ENCODE measurements at places on chromosomes 2 and 18.

DNA sequence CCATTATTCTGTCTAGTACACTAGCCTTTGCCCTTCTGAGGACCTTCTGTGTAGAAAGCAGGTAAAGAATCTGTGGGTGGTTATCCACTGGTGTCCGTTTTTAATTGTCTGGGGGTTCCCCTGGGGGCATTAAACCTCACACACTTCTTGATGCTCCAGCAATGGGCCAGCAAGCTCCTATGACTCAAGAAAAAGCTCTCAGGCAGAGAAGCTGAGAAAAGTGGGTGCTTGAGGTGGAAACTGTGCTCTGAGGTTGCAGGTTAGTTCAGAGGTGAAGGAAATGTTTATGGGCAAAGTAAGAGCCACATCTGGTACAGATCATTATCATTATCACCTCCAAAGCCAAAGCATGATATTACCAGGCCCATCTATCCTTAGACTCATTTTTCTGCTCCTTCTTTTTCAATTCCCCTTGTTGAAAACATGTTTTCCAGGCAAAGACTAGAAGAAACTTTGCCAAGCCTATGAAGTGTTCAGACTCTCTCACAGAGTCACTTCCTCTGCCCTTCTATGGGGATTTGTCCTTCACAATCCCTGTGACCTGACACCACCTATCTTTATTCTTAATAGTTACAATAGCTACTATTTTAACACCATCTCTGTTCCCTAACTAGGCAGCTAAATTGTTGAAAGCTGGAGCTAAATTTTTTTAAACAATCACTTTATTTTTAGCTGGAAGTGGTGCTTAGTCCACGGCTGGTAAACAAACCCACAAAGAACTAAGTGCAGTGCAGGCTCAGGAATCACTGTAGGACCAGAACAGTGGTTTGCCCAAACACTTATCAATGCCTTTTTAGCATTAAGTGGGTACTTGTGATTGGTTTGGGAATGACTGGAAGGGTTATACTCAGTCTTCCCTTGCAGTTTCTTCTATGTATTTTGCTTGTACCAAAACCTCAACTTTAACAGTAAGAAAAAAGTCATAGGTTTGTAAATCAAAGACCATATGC lies 512.8 kb upstream of the POU3F3 start:
- DNase-seq: no peak

DNA sequence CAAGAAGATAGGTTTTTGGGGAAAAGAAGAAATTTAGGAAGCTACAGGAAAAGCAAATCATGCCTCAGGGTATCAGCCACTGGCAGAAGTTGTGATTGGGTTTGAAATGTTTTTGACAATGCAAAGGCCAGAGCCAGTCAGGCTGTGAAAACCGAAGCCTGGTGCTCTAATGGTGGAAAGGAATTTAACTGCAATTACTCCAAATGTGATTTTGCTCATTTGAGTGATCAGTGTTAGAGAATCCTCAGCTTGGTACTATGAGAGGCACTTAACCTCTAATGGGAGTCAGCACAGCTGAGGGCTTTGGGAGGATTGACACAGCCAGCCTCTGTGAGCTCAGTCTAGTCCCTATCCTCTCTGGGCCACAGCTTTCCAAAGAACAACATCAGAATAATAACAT lies 176.5 kb downstream of the LRRTM1 start:
- DNase-seq: no peak

DNA sequence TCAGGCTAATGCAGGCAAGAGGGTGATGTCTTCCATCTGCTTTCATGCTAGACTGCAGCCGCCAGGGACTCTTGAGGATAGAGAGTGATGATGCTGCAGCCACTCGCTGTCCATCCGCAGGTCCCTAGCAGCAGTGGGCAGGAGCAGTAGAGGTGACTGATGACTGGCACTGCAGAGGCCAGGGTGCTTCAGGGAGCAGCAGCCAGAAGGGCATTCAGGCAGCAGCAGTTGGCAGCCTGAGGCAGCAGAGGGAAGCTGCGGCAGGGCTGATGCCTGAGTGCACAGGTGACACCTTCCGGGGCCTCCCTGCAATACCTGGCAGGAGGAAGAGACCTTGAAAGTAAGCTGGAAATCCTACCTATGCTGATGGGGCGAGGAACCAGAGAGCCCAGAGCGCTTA lies 214.2 kb downstream of the ICOS start:
- no peak for DNase-seq

GRCh38 chr2:175080479-175080878 lies 75.3 kb upstream of the CHN1 start:
- no peak for DNase-seq

- no peak for DNase-seq
Measured at GRCh38 chr2:42804338-42804737, 12.0 kb upstream of the HAAO start.

GRCh38 chr2:88177556-88177955 lies 7.4 kb downstream of the THNSL2 start:
- DNase-seq: no peak

GRCh38 chr2:102310964-102311640 lies at the start of gene IL1RL1:
IL1RL1 (plus strand) TSS chr2:102311563; CDS start chr2:102338265, 26,702 bp downstream.
- DNase-seq: no peak

DNA sequence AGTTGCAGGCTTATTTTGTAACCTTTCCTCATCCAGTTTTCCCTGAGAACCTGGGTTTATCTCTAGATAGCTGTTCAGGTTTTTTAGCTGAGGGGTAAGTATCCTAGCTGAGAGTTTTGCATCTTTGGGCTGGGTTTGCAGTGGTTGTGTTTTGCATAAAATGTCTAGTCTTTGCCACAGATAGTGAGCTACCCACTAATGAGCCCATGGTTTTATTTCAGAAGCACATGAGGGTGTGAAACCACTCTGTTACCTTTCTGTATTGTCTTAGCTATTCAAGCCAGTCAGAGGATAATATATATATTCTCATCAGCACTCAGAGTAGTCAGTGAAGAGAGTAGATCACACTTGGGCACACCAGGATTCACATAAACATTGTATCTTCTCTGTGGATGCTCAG lies 24.6 kb upstream of the TXNDC2 start:
- DNase-seq: no peak

DNA sequence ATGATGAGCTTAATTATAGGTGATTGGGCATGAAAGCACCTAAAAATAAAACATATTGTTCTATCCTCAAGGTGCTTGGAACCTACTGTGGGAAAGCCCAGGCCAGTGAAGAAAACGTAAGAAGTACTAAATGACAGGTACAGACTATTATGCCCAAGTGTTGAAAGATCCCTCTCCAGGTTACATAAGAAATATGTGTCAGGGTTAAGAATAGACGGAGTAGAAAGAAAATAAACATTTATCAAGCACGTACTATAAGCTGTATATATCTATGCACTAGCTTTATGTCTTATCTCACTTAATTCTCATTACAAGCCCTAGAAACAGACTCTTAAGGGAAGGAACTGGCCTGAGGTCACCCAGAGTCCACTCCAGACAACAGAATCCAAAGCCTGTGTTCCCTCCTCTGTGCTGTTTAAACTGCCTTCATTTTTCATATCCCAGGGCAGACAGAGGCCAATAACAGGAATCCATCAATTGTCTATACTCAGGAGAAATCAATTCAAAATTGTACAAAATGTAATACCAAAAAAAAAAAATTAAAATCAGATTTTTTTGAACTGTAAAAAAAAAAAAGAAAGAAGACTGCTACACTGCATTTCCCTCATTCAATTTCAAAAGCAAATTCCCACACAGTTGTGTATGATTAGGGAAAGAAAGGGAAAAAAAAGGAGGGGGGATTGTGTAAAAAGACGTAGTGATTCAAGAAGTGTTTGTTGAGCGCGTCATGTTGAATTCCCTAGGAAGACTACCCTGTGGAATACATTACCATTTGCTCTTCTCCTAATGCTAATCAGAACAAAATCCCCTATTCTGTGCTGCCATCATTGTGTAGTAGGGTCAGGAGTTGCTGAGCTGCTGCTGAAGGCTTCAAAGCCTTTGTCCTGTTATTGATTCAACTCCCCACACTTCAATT lies 156.3 kb downstream of the IRS1 start:
- DNase-seq: no peak

- no peak for DNase-seq
Measured at GRCh38 chr18:74533666-74534065, 634 bp upstream of the CNDP1 start.

- no peak for DNase-seq
Measured at GRCh38 chr18:59428018-59428417, 69.0 kb upstream of the LMAN1 start.

DNA sequence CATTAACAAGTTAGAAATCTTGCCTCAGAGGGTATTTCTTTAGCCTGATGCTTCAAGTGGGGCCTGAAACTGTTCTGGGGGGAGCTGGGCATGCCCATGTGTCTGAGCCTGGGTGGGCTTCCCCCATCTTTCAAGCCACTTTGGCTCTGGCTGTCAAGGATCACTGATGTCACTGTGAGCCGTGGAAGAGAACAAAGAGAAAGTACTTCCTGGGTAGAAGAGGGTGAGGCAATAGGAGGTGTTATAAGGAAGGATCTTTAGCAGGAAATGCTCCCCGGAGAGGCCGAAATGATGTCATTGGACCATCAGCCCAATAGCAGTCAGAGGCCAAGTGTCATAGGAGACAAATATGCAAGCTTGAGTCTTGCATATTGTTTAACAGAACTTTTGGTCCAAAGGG lies 228.4 kb upstream of the MEX3C start:
- DNase-seq: no peak

DNA sequence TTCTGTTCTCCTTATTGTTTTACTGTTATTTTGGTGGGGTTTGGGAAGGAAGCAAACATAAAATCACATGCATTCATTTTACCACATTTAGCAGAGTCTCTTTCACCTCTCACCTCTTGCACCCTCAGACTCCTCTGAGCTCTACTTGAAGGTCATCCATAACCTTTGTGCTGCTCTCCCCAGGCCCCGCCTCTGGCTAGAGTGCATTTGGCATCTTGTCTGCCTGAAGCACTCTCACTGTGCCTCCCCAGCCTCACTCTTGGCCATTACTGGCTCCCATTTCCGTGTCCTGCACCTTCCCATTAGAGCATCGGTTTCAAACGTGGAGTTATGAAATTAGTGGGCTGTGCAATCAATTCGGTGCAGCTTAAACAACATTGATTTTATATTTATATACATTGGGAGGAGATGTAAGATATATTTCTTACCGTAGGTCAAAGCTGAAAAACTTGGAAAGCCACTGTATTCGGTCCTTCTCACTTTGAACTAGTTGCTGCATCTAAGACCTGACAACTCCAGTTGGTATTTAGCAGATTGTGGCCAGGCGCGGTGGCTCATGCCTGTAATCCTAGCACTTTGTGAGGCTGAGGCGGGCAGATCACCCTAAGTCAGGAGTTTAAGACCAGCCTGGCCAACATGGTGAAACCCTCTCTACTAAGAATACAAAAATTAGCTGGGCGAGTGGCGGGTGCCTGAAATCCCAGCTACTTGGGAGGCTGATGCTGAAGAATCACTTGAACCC lies 6.9 kb upstream of the ZFAND2B start:
- DNase-seq: no peak

All from CD4-positive, alpha-beta T cell treated with Interleukin-2 at 100 ng/mL for 4 hours (primary cell).